NCI-H2081 (cell line): ENCODE measurements at places on chromosomes 5 and 9.

DNA sequence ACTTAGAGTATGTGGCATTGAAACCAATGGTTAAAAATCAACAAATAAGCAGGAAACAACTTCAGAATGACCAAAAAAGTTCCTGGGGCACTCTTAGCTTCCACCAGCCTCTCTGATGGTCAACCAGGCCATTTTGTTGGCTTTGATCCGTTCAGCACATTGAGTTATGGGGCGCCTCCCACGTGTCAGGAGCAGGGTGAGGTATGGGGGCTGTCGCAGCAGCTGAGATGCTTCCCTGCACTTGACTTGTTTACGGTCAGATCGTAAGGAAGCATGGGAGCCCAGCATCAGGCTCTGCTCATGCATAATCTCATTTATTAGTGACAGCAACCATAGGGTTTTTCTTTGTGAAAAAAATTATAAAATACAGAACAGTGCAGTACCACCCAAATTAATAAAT is 16.7 kb downstream of the SYK start:
- DNase-seq, result no peak

DNA sequence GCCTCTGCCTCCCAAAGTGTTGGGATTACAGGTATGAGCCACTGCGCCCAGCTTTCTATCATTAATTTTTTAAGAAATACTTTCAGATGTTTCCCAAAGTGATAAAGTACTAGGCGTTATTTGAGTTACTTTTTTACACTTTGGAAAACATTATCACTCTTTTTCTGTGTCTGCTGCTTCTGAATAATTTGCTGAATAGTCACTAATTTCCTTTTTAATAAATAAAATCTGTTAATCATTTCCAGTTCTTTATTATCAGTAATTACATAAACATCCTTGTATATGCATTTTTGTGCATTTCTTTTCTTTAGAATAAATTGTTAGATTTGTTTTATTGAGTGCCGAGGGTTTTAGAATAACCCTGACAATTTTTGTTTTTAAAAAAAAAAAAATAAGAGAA is 48.6 kb downstream of the UHRF2 start:
- no peak for DNase-seq

- DNase-seq, result no peak
Measured at GRCh38 chr5:14672484-14673394, 8.2 kb downstream of the OTULIN start.

DNA sequence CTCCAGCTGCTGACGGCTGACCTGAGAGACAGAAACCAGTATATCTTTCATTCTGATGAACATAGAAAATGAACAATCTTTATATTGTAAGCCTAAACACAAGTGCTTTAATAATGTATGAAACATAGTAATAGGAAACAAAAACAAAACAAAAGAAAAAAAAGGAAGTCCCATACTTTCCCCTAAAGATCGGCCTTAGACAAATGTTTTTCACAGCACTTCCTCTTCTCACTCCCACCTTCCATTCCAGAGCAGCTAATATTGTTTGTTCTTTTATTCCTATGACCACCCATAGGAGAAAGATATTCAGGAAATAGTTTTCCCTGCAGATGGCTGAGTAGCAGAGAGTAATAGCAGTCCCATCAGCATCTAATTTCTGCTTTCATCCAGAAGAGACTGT is 194.4 kb upstream of the SLC27A6 start:
- no peak for DNase-seq

GRCh38 chr5:21834863-21835262 is 1018.3 kb downstream of the CDH12 start:
- DNase-seq, result peak; percentile 82

DNA sequence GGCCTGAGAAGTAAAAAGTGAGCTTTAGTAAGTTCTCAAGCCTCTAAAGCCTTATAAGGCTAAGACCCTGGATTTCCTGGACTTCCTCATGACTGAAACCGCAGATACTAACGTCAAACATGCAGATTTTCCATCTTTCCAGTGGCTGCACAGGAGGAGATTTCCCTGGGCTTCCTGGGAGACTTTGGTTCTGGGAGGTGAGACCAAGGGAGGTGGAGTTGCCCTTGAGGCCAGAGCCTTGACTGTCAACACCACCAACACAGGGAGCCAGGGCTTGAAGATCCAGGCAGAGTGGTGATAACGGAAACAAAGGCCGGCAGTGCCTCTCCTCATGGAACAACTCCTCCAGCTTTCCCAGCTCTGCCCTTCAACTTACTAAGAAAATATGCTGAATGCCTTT is 144.7 kb upstream of the LRRTM2 start:
- no peak for DNase-seq

DNA sequence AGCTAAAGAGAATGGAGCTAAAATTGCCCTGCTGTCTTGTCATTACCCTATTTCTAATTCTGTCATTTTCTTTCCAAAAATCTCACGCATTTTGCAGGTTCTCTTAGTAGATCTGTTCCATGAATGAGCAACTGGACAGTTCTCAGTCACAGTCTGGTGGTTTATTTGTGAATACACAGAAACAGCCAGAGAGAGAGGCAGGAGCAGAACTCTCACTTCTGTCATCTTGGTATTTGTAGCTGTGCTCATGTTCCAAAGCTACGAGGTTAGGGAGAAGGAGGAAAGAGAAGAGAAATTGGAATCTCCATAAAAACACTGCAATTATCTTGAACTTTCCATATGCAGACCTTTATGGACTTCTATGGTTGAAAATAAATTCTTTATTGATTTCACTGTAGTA is 118.0 kb upstream of the OR13F1 start:
- no peak for DNase-seq

- no peak for DNase-seq
Measured at GRCh38 chr5:174243904-174244303, 198.4 kb downstream of the NSG2 start.

GRCh38 chr5:1522601-1523479 is 920 bp downstream of the LPCAT1 start:
- peak; percentile 27 for DNase-seq

- no peak for DNase-seq
Measured at GRCh38 chr5:160646033-160646432, 206.0 kb downstream of the ATP10B start.

DNA sequence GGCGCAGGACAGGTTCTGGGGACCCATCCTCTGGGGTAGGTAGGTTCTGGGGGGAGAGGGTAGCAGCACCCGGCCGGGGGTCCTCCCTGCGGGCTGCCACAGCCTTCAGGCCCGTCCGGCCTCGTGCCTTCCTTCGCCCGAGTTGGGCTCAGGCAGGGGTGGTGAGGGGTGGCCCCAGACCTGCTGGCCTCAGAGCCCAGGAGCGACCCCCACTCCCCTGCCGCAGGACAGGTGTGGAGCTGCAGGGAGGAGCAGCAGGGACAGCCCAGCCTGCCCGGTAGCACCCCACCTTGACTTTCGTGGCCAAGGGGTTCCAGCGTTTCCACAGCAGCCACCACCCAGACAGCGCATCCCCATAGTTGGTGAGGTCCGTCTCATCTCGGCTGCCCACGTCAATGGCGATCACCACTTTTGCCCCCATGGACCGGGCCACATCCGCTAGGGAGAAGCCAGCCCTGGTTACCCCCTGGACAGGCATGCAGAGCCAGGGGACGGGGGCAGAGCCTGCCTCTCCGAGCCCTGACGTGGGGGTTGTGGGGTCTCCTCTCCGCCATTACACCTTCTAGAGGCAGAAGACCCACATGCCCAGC is 3.4 kb upstream of the NSMF start:
- no peak for DNase-seq

GRCh38 chr5:55004729-55005128 is 19.3 kb upstream of the GZMK start:
- DNase-seq, result no peak

DNA sequence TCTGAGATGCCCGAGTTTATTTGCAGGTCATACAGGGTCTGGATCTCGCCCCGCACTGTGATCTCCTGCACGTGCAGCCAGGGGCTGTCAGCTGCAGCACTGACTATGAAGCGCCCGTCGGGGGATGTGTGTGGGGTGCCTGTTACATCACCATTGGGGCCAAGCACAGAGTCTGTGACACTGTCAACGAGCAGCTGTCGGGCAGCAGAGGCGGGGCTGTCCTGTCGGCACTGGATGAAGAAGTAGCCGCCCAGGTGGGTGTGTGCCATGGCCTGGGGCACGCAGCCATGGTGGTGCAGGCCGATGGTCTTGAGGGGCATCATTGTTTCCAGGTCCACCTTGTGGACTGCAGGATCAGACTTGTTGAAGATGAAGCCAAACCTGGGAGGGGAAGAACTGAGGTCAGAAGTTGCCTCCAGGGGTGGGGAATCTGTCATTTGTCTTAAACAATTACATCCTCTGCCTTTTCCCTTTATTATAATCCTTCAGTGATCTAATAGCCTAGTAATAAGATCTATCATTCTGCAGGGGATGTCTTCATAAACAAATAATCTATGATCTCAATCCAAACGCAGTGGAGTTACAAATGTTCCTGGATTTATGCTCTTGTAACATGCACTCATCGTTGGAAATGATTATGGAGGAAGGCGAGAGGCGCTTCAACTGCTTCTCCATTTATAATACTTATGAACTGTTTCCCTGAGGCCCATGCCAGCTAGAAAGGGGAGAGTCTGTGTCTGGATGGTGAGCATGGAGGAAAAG is 147.8 kb downstream of the HSPA4 start:
- DNase-seq, result no peak

DNA sequence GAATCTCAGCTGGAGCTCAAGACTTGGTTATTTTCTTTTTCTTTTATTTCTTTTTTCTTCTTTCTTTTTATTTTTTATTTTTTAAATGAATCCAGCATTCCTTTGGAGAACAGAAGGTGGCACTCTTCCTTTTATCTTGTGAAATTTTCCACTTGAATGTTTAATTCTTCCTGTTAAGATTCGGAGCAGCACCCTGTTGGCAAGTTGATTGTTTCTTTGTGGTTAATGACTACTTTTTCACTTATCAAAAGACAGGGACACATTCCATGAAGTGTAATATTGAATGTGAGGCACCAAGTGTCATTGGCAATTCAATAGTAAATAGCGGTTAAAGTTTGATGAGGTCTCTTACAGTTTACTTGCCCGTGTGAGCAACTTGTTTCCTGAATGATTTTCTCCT is 240.5 kb upstream of the CHD1 start:
- DNase-seq, result no peak

GRCh38 chr9:119257592-119257991 is 111.6 kb downstream of the BRINP1 start:
- DNase-seq, result no peak

- no peak for DNase-seq
Measured at GRCh38 chr5:12522116-12522515, 617.9 kb upstream of the CTNND2 start.

- no peak for DNase-seq
Measured at GRCh38 chr5:145429170-145429569, 406.0 kb downstream of the PRELID2 start.

GRCh38 chr9:31908158-31908890 is 476.1 kb upstream of the ACO1 start:
- peak; percentile 24 for DNase-seq

DNA sequence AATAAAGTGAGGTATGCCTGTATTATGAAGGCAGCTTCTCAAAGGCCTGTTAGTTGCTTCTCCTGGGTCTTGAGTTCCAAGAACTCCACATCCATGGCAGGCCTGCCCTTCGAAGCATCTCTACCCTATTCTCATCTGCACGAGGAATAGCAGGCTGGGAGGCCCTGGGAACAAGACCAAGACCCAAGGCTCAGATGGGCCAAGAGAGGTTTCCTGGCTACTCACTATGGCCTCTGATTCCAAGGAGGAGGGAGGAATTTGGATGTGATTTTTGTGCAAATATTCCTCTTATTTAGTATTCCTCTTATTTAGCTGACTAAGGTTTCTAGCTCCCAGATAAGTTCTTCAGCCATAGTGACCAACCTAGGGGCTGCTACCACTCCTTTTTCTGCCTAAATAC is 151.3 kb downstream of the SAXO1 start:
- no peak for DNase-seq

DNA sequence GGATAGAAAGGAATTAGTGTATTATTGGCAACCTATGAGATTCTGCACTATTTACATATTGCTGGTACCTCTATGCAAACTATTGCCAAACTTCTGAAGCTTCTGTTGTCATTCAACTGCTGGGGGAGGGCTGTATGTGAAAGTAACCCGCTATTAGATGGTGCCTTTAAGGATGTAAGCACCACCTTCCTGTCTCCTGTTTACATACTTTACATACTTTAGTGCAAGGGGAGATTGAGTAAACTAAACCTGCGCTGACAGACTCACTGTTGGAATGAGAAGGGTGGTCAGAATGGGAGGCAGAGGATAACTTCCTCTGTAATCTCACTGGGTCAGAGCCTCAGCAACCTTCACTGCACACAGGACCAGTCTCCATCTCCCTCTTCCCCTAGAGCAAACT is 123.8 kb downstream of the NR3C1 start:
- no peak for DNase-seq

GRCh38 chr5:40291338-40291737 is 388.4 kb upstream of the PTGER4 start:
- DNase-seq, result no peak

DNA sequence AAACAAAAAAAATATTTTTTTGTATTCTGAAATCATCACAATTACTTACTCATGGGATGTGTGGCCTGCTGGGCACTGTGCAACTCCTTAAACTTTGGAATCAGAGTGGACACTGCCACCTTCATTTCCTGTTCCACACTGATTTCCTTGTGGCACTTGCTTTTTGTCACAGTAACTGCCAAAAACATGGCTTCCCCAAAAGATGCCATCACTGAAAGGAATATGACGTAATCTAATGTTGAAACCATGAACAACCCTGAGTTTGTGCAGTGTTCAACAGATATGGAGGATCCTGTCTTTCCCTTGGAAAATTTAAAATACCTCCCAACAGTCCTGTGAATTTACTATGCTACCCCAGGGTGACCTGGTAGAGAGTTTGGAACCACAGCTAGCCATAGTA is 12.6 kb upstream of the IL12B start:
- no peak for DNase-seq

DNA sequence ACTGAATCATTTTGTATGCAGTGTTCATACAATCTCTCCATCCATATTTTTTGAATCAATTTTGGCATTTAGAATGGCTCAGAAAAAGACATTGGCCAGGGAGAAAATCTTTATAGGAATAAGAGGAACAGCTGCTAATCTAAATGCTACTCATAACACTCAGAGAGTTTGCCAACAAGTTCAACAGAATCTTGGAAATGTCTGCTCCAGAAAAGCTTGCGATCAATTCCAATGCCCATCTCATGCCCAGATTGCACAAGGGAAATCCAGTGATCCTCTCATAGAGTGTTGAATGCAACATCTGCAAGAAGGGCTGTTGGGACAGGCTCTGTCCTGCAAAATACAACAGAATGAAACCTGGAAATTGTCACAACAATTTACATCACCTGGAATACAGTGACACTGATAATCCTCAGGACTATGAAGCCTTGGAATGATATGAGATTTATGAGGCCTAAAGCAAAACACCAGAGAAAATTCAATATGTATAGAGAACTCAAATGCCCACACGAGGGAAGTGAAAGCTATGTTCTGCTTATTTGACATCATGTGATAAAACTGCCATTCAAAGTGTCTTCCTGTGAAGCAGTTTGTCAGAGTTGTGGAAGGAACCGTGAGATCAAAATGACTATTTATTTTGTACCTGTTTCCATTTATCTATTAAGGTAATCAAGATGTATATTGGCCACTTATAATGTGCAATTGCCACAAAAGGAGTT is 190.1 kb downstream of the PARP8 start:
- DNase-seq, result no peak
